ENCODE measurements at places on chromosomes 1 and 21.

DNA sequence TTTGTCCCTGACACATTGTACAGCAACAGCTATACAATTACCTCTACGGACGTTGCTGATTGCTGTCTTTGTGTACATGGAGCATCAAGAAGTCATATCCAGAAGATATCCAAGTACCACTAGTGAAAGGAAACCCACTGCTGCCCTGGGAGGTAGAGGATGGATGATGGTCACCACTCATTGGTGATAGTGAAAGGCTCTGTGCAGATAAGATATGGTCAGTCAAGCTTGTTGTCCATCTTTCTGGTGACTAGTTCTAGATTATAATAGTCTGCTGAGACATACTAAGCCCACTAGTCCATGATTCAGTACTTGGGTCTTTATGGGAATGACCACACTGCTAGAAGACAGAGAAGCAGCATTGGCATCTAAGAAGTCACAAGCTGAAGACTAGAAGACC lies 30.3 kb downstream of the NIBAN1 start:
- DNase-seq: no peak

DNA sequence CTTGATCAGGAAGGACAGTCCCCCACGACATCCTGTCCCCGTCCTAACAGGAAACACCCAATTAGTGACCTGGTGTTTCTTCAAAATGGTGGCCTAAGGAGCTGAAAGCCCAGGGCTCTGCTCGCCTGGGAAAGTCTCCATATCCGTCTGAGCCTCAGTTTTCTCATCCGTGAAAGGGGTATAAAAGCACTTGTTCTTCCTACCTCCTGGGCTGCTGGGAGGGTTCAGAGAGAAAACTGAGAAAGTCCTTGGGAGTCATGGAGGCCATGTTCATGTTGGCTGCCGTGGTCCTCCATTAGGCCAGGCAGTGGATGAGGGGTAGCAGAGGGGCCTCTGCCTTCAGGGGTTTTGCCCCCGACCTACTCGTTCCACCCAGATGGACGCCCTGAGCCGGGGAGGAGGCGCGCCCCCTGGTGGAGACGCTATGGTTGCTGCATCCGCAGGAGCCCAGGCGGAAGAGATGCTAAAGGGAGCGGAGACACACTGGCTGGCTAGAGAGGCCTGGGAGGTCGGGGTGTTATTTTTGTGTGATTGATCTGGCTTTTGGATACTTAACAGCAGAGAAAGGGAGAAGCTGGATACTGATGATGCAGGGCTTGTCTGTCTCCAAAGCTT lies 113.5 kb downstream of the PRDM2 start:
- DNase-seq: peak; percentile 72

- no peak for DNase-seq
Measured at GRCh38 chr1:206589206-206589605, 23.1 kb downstream of the EIF2D start.

- DNase-seq: no peak
Measured at GRCh38 chr1:226046240-226046639, 16.3 kb upstream of the H3-3A start.

GRCh38 chr1:226277897-226278296 lies 31.1 kb downstream of the LIN9 start:
- no peak for DNase-seq

GRCh38 chr1:77583483-77583882 lies 99.0 kb downstream of the ZZZ3 start:
- DNase-seq: no peak

DNA sequence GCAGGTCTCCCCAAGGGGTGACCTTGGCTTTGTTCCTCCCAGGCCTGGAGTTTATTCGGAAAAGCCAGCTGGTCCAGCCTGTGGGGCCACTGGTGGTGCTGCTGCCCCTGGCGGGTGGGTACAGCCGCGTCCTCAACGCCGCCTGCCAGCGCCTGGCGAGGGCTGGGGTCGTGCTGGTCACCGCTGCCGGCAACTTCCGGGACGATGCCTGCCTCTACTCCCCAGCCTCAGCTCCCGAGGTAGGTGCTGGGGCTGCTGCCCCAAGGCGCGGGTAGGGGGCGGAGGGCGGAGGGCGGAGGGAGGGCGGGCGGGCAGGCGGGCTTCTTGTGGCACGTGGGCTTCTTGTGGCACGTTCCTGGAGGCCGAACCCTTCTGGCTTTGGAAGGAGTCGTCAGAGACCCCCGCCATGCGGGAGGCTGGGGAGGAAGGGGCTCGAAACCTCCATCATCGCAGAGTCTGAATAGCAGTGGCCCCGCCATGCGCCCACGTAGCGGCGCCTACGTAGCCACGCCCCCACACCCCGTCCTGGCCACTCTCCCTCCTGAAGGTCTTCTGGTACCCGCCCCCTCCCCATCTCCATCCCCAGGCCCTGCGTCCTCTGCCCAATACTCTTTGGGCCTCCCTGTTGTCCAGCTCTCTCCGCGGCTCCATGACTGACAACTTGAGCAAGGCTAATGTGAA lies 16.7 kb downstream of the PCSK9 start:
- DNase-seq: no peak

- DNase-seq: no peak
Measured at GRCh38 chr21:43944757-43945156, 67.4 kb upstream of the TRAPPC10 start.

GRCh38 chr1:7346600-7347570 lies 424.2 kb upstream of the VAMP3 start:
- no peak for DNase-seq

- peak; percentile 92 for DNase-seq
Measured at GRCh38 chr1:1013105-1013921, at the start of gene ISG15. ISG15 (plus strand) TSS chr1:1013497; CDS start chr1:1013574, 77 bp downstream.

GRCh38 chr21:42561762-42562650 lies 48.4 kb downstream of the SLC37A1 start:
- DNase-seq: no peak

DNA sequence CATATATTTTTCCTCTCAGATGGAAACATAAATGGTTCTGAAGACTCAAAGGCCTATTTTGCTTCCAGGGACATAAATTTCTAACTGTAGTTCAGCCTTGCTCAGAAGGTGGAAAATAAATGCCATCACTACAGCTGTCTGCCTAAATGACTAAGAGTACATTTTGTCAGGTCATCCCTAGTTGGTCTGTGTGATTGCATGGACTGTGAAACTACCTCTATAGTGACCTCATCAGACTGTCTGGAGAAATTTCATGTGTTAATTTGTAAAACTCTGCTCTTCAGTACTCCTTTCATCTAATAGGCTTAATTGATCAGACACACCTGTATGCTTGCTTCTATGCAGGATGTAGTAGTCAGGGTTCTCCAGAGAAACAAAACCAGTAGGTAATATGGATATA lies 886.9 kb downstream of the AMY1C start:
- no peak for DNase-seq

DNA sequence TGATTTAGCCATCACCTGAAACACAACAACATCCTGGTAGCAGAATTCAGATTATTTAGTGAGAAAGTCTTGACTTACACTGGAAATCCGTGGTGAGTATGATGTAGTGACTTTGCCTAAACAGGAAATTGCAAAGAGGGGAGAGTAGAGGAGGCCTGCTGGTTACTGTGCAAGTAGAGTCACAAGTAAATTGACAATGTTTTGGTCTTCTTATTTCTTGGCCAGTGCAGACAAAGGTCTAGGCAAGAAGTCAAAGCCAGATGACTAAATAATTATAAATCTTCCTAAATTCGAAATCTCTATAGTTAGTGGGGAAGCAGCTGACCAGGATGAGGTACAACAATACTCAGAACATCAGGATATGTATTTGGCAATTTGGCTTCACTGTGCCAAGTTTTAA lies 159.5 kb upstream of the KCTD3 start:
- no peak for DNase-seq

DNA sequence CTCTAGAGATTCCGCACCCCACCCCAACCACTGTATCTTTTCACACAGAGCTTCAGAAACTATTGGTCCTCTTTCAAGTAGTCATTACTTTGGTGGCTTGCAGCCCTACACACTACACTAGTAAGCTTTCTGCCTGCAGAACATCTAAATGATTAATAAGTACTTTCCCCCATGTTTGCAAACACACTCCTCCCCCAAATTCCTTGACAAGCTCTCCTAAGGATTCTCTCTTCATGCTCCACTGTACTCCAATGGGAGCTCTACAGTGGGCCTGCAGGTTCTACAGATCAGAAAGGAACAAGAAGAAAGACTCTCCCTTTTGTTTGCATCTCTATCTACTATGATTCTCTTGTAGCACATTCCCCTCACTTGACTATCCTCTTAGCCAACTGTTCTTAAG lies 16.3 kb upstream of the NUF2 start:
- no peak for DNase-seq

- no peak for DNase-seq
Measured at GRCh38 chr1:156721535-156721934, 6.7 kb upstream of the METTL25B start.

DNA sequence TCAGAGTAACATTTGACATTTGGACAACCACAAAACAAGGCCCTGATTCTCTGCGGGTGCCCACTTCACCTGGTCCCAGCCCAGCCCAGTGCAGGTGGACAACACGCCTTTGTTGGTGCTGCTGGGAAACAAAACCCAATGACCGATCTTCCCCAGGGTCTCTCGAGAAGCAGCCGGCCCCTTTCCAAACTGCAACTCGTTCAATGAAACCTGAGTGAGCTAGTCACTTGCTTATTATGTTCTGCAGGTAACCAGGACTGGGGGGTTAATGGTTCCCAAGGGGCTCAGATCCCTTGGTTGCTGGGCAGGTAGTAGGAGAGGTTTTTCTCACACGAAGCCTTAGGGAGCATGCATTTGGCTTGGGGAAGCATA lies 42.9 kb downstream of the ABCG1 start:
- DNase-seq: no peak

DNA sequence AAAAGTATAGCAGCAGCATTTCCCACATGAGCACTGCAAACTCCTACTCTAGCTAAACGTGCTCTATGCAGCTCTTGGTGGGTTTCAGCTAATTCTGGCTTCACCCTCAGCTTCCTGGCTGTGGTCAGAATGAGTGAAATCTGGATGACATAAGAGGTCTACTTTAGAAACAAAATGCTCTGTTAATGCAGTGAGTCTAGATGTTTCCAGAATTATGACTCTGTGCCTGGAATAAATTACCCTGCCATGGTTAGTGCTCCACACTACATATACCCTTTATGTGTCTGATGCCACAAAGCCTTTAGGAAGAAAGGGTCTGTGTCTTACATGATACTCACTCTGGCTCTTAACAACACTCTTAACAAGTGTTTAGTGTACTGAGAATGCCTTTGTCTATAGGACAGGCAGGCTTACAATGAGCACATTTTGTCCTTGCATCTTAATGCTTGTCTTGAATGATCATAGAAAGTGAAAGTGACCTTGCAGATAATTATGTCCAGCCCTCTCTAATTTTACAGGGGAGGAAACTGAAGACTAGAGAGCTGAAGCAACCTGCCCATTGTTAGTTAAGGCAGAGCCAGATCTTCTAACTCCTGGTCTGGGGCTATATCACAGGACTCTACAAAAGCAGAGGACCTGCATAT lies 9.2 kb downstream of the S100A10 start:
- no peak for DNase-seq

GRCh38 chr1:71428029-71428428 lies 347.2 kb upstream of the ZRANB2 start:
- DNase-seq: no peak

- no peak for DNase-seq
Measured at GRCh38 chr1:67732750-67733151, 47.8 kb downstream of the GADD45A start.

DNA sequence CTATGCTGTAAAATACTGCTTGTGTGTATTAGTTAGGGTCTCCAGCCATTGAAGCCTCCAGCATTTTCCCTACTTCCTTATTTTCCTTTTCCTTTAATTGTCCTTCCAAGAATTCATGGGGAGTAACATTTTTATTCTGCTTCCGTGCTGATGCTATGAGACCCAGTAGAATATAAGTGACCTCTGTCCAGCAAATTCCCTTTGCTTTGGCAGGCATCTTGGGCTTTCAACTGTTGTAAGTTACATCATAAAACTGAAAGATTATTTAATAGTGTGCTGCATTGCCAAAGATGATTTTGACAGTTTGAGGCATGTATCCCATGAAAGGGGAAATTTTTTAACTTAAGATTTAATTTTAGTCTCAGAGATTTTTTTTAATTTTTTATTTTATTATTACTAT lies 48.1 kb upstream of the B3GALT2 start:
- no peak for DNase-seq

DNA sequence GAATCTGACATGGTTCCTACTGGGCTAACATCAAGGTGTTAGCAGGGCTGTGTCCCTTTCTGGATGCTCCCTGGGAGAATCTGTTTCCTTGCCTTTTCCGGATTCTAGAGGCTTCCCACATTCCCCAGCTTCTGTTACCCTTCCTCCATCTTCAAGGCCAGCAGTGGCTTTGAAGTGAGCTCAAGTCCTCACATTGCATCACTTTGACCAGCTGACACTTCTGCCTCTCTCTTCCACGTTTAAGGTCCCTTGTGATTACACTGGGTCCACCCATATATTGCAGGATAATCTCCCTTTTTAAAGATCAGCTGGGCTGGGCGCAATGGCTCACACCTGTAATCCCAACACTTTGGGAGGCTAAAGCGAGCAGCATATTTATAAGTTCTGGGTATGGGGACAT lies 33.1 kb downstream of the CNST start:
- DNase-seq: no peak

DNA sequence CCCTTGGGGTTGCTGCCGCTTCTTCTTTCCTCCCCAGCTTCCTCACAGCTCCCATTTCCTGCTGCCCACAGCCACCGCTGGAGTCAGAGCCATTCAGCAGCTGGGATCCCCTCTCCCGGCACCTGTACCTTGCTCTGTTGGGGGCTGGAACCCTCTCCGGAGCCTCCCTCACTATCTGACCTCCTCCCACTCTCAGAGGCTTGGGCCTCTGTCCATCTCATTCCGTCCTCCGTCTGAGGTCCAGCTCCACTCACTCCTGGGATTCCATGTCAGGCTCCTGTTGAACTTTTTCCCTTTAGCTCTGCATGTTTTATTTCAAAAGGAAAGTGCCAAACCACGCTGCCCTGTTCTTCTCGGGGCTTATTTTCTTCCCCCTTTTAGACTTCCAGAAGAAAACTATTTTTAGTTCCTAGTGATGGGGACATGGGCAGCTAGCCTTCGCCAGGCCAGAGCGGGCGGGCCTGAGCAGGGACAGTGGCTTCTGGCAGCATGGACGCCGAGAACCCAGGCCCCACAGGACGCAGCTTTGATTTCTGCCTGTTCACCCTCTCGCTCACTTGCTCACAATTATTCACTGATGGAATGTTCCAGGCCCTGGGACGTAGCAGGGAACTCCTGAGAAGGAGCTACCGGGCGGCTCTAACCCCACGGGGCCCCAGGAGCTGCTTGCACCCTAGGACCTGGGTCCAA lies 79.2 kb downstream of the ARHGEF10L start:
- no peak for DNase-seq

DNA sequence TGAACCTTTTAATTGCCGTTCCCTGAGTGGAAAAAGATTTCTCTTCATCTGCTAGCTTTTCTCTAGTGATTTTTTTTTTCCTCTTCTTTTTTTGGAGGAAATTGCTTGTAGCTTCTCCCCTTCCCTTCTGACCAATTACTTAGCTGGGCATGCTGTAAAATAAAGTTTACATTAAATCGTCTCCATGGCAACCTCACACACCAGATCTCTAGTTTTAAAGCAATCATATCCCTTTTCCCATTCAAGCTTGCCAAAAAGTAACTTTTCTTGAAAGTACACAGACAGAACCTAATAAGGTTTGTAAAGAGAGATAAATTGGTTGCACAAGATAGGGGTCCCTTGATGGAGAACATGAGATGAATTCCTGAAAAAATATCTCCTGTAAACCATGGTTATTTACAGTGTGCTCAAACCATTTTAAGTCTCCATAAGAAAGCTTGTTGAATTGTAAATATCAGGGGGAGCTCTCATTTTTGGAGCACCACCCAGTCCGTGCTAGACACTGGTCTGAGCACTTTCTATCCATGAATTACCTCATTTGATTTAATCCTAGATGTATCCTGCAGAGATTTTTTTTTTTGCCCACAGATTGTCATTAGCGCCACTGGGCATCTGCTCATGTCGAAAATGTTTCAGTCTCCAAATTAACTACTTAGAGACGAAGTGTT lies 32.6 kb upstream of the HTR1D start:
- no peak for DNase-seq

All from neural progenitor cell (in vitro differentiated cells).